ENCODE measurements at places on chromosomes 6 and 20. TPM values are rescaled to one million over a fixed set of nuclear protein-coding genes. Genes with fewer than 3 reads are reported as not detected.
A peak's percentile ranks its signal among the peaks of the same experiment; 100 is the strongest.

DNA sequence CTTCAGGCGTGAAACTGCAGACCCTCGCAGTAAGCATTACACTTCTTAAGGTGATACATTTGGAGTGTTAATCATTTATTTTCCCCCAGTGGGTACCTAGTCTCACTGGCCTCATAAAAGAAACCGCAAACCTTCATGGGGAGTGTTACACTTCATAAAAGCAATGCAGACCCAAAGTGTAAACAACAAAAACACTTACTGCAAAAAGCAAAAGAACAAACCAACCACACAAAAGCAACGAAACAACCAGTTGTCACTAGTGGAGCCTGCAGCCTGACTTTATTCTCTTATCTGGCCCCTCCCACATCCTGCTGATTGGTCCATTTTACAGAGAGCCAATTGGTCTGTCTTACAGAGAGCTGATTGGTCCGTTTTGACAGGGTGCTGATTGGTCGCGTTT is 23.8 kb downstream of the LY86 start:
- DNase-seq: no peak

- peak; percentile 86 for DNase-seq
Observed at GRCh38 chr6:151323791-151324487, 67.4 kb downstream of the ZBTB2 start.

- no peak for DNase-seq
Observed at GRCh38 chr20:34305333-34306230, 2.4 kb upstream of the AHCY start.

The CSNK2A1 gene
- 120 TPM for total RNA-seq
